ENCODE measurements at places on chromosomes 16 and 17.

GRCh38 chr17:21171309-21171922 is 42.5 kb downstream of the TMEM11 start:
- H3K4me1 ChIP-seq, result no peaks in the 10 kb centered on the region
- no peak overlapping the region for H3K4me3 ChIP-seq
- no peaks in the 10 kb centered on the region for H3K27me3 ChIP-seq
- DNase-seq, result no peak
- H3K27ac ChIP-seq, result no peak overlapping the region

DNA sequence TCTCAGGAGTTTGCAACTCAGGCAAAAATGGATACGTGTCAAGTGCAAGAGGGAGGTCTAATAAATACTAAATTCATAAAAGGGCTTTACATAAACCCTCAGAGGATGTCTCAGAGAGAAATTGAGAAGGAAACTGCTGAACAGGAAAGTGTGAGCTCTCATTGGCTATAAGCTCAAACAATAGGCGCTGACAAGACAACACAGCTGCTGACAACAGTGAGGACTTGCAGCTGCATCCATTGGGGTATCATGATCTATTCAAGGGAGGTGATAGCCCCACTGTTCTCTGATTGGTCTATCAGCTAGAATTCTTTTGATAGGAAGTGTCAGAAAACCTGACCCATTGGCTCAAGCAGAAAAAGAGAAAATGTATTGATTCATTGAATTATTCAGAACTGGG is 187.2 kb downstream of the CBLN1 start:
- no peak overlapping the region for H3K27ac ChIP-seq
- no peak for DNase-seq
- no peaks in the 10 kb centered on the region for H3K27me3 ChIP-seq
- H3K36me3 ChIP-seq, result no peaks in the 10 kb centered on the region
- no peaks in the 10 kb centered on the region for H3K4me1 ChIP-seq

- no peaks in the 10 kb centered on the region for H3K36me3 ChIP-seq
- H3K4me1 ChIP-seq, result no peaks in the 10 kb centered on the region
- no peaks in the 10 kb centered on the region for H3K27me3 ChIP-seq
- H3K27ac ChIP-seq, result no peak overlapping the region
- peak; percentile 37 for DNase-seq
- H3K4me3 ChIP-seq, result no peak overlapping the region
Observed at GRCh38 chr16:24499193-24499814, 40.1 kb upstream of the RBBP6 start.

GRCh38 chr17:14405189-14405588 is 104.3 kb downstream of the HS3ST3B1 start:
- no peaks in the 10 kb centered on the region for H3K4me1 ChIP-seq
- no peak overlapping the region for H3K27ac ChIP-seq
- no peak for DNase-seq
- no peaks in the 10 kb centered on the region for H3K27me3 ChIP-seq
- no peaks in the 10 kb centered on the region for H3K36me3 ChIP-seq
- H3K4me3 ChIP-seq, result no peak overlapping the region

- H3K4me1 ChIP-seq, result peaks cover under 1% of the 10 kb centered on the region
- H3K36me3 ChIP-seq, result no peaks in the 10 kb centered on the region
- no peaks in the 10 kb centered on the region for H3K27me3 ChIP-seq
- DNase-seq, result no peak
Observed at GRCh38 chr17:37386462-37386861, 10.7 kb downstream of the C17orf78 start.

DNA sequence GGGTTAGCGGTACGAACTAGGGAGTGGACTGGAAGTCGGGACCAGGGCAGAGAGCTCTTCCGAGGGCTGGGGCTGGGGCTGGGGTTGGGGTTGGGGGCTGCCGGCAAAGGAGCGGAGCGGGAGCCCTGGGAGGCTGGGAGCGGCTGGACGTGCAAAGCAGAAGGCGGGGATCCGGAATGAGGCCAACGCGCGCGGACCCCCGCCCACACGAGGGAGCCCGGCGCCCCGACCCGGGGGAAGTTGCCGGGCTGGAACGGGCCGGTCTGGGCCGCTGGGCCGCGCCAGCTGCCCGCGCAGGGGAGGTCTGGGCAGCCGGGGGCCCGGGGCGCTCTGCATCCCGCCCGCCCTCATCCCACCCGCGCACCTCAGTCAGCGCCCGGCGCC is 323 bp downstream of the ST3GAL2 start:
- no peaks in the 10 kb centered on the region for H3K36me3 ChIP-seq
- peak overlapping the region; percentile 9 for H3K27ac ChIP-seq
- peak overlapping the region; percentile 76 for H3K4me3 ChIP-seq
- H3K4me1 ChIP-seq, result peaks cover 20% of the 10 kb centered on the region
- DNase-seq, result peak; percentile 44

DNA sequence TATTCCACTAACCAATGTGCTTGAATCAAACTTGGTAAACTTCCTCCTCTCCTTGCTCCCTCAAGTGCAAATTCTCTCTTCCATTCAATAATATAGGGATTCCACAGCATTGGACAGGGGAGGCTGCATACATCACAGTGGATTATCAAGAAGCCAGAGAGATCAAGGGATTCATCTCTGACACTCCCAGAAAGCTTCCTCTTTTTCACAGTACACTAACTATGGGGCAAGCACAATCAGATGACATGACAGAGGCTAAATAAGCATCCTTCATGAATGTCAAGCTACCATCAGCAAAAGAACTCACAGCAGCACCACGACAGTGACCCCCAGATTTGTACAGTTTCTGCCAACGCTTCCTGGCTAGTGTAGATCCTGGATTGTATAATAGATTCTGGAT is 178.4 kb upstream of the C17orf78 start:
- no peaks in the 10 kb centered on the region for H3K4me1 ChIP-seq
- H3K27ac ChIP-seq, result no peak overlapping the region
- H3K36me3 ChIP-seq, result no peaks in the 10 kb centered on the region
- no peak overlapping the region for H3K4me3 ChIP-seq
- DNase-seq, result no peak

GRCh38 chr17:8963014-8963413 is 2.5 kb downstream of the PIK3R5 start:
- no peaks in the 10 kb centered on the region for H3K4me1 ChIP-seq
- H3K4me3 ChIP-seq, result no peak overlapping the region
- no peak for DNase-seq

- no peak for DNase-seq
- no peaks in the 10 kb centered on the region for H3K4me1 ChIP-seq
- no peak overlapping the region for H3K27ac ChIP-seq
- H3K36me3 ChIP-seq, result no peaks in the 10 kb centered on the region
- no peaks in the 10 kb centered on the region for H3K27me3 ChIP-seq
Observed at GRCh38 chr16:14369734-14370598, 260.1 kb downstream of the PARN start.

Measured in kidney (tissue), 22 donors.